ENCODE measurements at places on chromosomes 1 and 21.

- no peak for DNase-seq
Observed at GRCh38 chr1:207847116-207847515, 63.8 kb downstream of the CD34 start.

DNA sequence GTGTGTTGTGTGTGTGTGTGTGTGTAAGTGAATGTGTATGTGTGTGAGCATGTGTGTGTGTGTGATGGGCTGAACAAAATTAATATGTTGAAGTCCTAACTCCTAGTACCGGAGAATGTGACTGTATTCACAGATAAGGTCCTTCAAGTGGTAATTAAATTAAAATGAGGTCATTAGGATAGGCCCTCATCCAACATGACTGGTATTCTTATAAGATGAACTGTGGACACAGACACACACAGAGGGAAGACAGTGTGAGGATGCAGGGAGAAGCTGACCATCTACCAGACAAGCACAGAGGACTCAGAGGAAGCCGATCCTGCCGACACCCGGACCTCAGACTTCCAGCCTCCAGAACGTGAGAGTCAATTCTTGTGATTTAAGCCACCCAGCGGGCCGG, 91.2 kb upstream of the PGBD5 start:
- DNase-seq = no peak

- no peak for DNase-seq
Observed at GRCh38 chr1:40162753-40163441, 1.7 kb downstream of the RLF start.

DNA sequence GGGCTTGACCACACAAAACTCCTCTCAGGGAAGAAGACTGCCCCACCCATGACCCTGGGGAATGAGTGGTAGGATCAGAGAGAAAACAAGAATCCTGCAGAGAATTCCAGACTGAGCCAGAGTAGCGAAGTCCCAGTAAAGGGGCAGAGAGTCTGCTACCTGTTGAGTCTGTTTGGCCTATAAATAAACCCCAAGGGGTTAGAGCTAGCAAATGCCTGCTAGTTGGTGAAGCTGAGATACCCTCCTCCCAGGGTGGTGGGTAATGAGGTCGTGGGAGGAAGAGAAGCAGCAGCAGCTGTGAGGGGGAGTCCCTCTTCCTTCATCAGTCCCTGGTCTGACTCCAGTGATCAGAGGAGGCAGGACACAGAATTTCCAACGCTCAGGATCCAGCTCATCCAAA, 2.5 kb downstream of the TRAF3IP3 start:
- no peak for DNase-seq

- no peak for DNase-seq
Observed at GRCh38 chr21:35488946-35489345, 439.8 kb upstream of the RUNX1 start.

DNA sequence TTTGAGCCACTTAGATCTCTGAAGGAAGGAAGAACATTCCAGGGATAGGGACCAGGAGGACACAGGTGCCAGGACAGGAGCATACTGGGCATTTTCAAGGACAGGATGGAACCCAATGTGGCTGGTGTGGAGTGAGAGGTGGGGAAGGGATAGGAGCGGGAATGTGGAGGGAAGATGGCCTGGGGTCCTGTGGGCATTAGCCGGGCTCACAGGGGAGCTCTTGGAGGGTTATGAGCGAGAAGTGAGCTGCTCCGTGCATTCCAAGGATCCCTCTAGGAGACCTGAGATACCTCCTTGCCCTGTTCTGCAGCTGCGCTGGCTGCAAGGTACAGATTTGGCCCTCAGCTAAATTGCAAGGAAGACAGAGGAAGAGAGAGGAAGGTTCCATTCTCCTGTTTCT, 87.5 kb downstream of the IER5 start:
- no peak for DNase-seq

DNA sequence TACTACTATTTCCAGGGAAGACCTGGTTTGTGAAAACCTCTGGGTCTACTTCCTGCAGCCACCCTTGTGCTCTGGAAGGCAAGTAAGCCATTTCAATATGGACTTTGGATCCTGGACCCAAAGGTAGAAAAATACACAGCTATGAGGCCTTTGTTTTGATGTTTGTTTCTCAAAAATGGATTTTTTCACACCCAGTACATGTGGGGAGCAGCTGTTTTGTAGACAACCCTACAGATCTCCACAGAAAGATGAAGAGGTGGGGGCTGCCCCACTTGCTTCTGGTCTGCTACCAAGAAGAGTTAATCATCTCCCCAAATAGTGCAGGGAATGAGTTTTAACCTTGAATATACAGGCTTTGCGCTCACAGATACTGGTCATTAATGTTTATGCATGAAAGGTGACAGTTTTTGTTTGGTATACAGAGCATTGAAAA, 29.2 kb downstream of the ZNF281 start:
- no peak for DNase-seq

DNA sequence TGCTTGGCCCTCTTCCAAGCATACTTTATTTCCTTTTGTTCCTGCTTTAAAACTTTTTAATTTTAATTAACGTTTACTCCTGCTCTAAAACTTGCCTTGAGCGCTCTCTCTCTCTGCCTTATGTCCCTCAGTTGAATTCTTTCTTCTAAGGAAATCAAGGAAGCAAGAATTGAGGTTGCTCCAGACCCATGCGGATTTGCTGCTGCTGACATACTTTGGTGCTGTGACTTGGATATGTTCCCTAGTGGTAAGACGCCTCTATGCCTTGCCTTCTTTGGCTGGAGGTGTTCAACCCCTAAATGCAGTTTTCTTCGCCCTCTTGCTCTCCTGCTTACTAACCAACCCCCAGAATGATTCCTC, 148.1 kb downstream of the ADSS2 start:
- no peak for DNase-seq

DNA sequence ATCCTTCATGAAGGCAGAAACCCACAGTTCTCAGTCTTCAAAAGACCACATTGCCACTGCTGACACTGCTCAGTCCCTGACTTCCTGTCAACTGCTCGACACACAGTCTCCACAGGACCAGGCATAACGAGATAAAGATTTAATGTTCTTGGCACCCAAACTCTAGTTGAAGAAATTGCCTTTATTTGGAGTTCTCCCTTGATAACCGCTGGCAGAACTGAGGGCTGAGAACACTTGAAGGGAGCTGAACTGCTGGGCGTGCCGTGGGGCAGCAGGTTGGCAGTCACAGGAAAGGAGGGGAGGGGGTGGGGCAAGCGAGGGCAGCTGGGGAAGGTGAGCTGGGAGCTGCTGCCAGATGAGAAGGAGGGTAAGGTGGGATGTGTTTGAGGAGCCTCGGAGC, 15.9 kb downstream of the HENMT1 start:
- no peak for DNase-seq

DNA sequence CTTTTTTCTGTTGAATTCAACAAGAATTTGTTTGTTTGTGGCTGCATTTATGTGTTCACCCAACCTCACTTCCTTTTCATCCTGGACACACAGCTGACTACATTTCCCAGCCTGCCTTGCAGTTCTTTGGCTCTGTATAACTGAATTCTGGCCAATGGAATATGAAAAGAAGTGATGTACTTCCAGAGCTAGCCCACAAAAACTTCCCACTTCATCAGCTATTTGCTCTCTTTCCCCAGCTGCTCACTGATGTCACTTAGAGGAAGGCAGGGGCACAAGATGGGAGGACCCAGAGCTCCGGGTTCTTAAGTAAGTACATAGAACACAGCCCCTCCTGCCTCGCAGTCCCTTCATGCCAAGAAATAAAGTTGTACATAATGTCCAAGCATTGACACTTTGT, 235.0 kb upstream of the FGGY start:
- DNase-seq = no peak

Measured in NCI-H1048 (cell line).